ENCODE measurements at places on chromosomes 2 and 18. TPM values are rescaled to one million over a fixed set of nuclear protein-coding genes. Genes with fewer than 3 reads are reported as not detected.

ANTXR1 gene
- 65.2 TPM for total RNA-seq

LINC00305 gene
- total RNA-seq = not detected

IMPACT gene
- total RNA-seq = 28.9 TPM

RNU2-63P gene
- not detected for total RNA-seq

CDK15 gene
- 1.2 TPM for total RNA-seq

ANKZF1 gene
- total RNA-seq = 30.6 TPM

LCT gene
- total RNA-seq = not detected

OTOS gene
- not detected for total RNA-seq

MAL gene
- not detected for total RNA-seq

OSBPL6 gene
- total RNA-seq = 4.1 TPM

CENPO gene
- total RNA-seq = 12.5 TPM

DQX1 gene
- not detected for total RNA-seq

DOK6 gene
- 0.98 TPM for total RNA-seq

TGFA gene
- not detected for total RNA-seq

NCKAP1 gene
- total RNA-seq = 72.5 TPM

UGT1A10 gene
- not detected for total RNA-seq

POLR1A gene
- total RNA-seq = 28.4 TPM

IL1RL2 gene
- total RNA-seq = 3.5 TPM

EVX2 gene
- not detected for total RNA-seq

MTERF4 gene
- 20.5 TPM for total RNA-seq

DNER gene
- total RNA-seq = 0.12 TPM

SP140 gene
- not detected for total RNA-seq

CKAP2L gene
- total RNA-seq = 0.81 TPM

TEX261 gene
- total RNA-seq = 37.8 TPM

SKA1 gene
- 0.62 TPM for total RNA-seq

TCF23 gene
- total RNA-seq = 0.10 TPM

ABCG5 gene
- not detected for total RNA-seq

CFAP210 gene
- total RNA-seq = not detected

RUFY4 gene
- not detected for total RNA-seq

GALNT3 gene
- 0.69 TPM for total RNA-seq

SH2D6 gene
- not detected for total RNA-seq

OSR1 gene
- 70.5 TPM for total RNA-seq

DNPEP gene
- 61.1 TPM for total RNA-seq
